Cerebellar nuclear complex (tissue), 1 donor: ENCODE measurements at places on chromosomes 5 and 9.

DNA sequence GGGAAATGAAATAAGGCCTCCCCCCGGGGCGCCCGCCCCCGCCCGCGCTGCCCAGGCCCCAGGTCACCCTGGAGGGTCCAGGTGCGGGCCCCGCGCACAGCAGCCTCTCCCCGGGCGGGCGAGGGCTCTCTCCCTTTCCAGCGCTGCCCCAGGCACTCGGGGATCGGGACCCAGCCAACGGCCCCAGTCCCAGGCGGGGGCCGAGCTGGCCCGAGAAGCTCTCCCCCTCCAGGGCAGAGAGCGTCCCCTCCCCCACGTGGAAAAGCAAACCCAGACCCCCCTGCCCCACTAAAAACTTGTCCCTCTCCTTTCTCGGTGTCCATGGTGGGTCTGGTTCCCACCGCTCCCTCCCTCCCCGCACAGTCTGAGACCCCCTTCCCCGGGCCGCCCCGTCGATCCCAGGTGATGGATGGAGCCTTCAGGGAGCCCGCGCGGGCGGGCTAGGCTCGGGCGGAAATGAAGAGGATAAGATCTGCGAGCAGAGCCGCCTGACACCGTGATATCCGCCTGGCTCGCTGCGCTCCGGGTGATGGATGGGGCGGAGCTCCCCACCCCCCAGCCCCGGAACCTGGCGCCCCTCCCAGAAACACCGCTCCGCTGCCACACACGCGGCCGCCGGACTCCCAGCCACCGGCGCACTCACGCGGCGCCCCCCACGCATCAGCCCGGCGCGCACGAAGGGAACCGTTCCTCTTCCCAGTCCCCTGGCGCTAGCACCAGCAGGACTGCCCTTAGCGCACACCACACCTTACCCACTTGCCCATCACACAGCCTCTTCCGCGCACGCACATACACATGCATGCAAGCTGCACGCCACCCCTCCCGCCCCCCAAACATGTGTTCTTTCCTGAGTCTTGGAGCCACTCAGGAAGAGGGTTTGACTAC is 81.7 kb upstream of the ZBTB43 start:
- DNase-seq: no peak

- DNase-seq: no peak
These were observed 408.8 kb upstream of the ACTBL2 start for GRCh38 chr5:57891443-57891842.

DNA sequence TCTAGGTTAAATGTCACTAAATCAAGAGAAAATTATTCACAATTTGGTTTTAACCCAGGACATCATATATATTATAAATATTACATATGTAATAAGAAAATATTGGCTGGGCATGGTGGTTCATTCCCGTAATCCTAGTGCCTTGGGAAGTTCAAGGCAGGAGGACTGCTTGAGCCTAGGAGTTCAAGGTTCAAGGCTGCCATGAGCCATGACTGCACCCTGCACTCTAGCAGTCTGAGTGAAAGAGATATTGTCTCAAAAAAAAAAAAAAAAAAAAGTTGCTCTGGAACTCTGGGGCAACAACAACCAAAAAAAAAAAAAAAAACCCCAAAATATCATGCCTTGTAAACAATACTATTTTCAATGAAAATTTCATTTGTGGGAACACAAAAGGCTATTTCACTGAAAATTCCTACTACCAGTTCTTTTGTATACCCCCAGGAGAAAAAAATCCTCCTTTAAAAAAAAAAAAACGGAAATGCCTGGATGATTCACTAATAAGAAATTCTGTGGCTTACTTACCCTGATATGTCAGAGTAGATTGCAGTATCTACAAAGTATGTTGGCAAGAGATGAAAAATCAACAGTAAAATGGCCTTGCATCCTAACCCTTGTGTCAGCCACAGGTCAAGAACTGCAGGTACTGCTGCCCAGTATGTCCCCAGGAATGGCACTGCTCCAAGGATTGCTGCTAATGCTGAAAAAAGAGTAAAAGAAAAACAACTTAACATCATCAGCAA is 22.6 kb upstream of the CTNNAL1 start:
- DNase-seq: no peak

GRCh38 chr9:77765781-77766259 is 117.7 kb upstream of the GNA14 start:
- DNase-seq: no peak

GRCh38 chr9:78035383-78035993 is 3.9 kb upstream of the GNAQ start:
- DNase-seq: peak; percentile 62

DNA sequence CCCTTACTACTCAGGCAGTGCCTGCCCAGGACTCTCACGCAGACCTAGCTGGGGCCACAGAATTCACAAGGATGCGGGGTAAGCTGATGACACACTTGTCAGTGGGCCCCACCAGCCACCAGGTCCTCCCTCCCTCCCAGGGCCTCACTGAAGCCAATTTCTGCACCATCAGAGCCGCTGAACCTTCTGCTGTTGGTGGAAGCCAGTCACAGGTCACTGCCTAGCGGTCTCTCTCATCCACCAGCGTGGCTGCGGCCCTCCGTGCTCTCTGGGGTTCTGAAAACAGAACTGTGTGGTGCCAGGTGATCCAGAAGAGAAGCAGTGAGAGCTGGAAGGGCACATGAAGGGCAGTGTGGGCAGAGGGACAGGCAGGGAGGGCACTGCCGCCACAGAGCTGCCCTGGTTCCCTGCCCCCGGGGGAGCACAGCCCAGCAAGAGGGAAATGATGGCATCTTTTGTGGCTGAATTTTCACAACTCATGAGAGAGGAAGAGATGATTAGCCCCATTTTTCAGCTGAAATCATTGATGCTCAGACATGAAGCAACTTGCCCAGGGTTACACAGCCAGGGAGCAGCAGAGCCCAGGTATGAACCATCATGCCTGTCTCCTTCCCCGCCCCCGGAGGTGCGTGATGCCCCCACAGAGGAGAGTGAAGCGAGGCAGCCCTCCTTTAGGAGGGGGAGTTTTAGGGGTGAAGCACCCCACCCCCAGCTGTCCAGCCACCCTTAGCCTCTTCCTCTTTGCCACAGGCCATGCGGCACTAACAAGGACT is 41.4 kb upstream of the CPLX2 start:
- DNase-seq: no peak

GRCh38 chr5:179417016-179417415 is 71.8 kb upstream of the ADAMTS2 start:
- DNase-seq: no peak

- DNase-seq: no peak
These were observed 108.8 kb downstream of the HMHB1 start for GRCh38 chr5:143920772-143921171.

DNA sequence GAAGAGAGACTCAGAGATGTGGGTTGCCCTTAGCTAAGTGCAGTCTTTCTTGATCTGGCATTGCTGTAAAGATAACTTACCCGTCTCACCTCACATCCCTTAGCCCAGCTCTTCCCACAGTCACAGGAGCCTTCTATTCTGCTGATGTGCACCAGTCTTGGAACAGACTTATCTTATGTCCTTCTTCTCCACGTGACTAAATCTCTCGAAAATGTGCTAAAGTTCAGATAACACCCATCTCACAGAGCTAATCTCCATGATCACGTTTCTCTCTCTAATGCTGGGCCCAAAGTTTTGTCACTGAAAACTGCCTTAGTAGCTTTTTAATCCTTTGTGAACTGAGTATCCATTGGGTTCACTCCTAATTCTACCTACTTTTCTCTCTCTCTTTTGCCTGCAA is 16.7 kb downstream of the SLC36A1 start:
- no peak for DNase-seq

DNA sequence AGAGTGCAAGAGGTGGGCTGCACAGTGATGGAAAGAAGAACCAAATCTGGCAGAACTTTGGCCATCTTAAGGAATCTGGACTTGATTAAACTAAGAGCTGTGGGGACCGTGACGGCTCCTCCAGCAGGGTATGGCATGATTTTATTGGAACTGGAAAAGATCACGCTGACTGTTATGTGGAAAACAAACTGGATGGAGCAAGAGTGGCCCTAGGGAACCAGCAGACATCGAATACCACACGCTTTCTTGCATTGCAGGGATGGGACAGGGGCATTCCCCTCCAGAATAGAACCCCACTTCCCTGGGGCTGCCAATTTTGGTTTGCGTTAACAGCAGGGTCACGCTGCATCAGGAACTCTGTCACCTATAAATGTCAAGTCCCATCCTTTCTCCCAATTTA is 38.8 kb downstream of the INSYN2B start:
- no peak for DNase-seq

GRCh38 chr9:98208635-98209034 is 16.2 kb upstream of the CORO2A start:
- no peak for DNase-seq

GRCh38 chr9:36928670-36929349 is 105.3 kb downstream of the PAX5 start:
- no peak for DNase-seq

GRCh38 chr9:83701286-83701685 is 6.5 kb downstream of the UBQLN1 start:
- no peak for DNase-seq

GRCh38 chr5:177997319-177997670 is 1.3 kb upstream of the PROP1 start:
- no peak for DNase-seq

DNA sequence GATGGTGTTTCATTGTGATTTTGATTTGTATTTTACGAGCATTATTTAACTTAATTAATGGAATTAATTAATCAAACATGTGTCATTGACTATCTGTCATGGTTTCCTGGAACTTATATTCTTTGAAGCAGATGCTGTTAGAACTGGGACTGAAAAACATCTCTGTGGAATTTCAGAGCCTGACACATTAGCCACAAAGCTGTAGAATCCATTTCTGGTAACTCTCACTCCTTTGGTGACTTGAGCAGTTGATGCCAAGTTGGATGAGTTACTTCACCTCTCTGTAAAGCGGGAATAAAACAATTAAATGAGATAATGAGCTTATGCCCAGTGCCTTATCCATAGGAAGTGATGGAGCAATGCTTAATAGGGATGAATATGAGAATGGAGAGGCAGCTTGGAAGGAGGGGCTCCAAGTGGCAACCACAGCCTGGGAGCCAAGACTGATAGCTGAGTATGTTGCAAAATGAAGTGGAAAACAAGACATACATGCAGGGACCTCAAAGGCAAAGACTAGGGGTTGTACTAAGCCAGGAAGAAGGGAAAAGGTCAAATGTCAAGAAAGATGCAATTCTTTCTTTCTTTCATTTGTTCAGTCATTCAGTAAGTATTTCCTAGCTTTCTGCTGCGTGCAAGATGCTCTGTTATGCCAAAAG is 23.1 kb upstream of the ADRA1B start:
- DNase-seq: no peak

- DNase-seq: no peak
These were observed 283.1 kb downstream of the SMARCA2 start for GRCh38 chr9:2298217-2298616.

- no peak for DNase-seq
These were observed 64.4 kb downstream of the NUDT12 start for GRCh38 chr5:103498211-103498610.

DNA sequence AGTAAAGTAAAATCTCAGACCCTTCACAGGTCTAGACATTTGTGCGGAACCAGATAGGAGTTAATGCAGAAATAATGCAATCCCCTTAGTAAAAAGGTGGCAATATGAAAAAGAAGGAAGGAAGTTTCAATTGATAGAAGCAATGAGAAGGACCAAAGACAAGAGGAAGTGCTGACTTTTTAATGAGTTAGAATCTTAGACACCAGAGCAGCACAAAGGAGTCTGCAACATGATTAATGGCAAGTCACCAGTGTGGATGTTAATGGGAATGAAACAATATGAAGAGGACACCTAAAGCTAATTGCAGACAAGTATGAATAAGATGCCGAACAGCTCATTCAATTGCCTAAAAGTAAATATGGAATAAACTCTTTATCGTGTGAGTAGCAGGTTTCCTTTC is 50.9 kb downstream of the MEGF9 start:
- no peak for DNase-seq

DNA sequence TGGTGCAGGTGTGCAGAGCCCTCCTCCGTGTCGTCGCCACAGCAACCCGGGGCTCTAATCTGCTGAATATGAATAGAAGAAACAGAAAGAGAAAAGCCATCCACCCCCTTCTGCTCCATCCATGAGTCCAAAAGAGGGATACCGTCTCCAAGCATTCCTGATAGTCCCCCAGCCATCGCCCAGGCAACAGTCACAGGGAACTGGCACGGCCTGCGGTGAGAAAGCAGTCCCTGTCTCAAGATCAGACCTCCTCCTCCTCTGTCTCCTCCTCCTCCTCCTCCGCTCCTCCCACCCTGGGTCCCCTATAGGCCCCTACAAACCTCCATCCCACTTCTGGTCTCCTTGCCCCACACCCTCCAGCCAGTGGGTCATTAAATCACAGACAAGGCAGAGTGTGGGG is 308.1 kb upstream of the MPDZ start:
- DNase-seq: no peak

- DNase-seq: no peak
These were observed 18.3 kb downstream of the MRNIP start for GRCh38 chr5:179840321-179840720.

GRCh38 chr9:123002754-123003153 is 30.7 kb upstream of the GPR21 start:
- no peak for DNase-seq

GRCh38 chr5:74579215-74579614 is 61.3 kb downstream of the ENC1 start:
- no peak for DNase-seq

DNA sequence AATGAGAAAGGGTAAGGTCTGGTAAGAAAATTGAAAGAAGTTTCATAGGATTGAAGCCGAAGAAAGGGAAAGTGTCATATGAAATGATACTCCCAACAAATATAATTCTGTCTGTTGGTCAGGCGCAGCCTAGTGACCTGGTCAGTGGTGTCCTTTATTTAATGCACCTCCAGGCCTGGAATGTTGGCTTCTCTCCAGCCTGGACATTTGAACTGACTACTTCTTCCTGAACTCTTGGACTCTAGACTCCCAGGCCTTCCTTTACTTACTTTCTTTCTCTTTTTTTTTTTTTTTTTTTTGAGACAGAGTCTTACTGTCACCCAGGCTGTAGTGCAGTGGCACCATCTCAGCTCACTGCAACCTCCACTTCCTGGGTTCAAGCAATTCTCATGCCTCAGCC is 1381.5 kb upstream of the WWC1 start:
- DNase-seq: no peak

DNA sequence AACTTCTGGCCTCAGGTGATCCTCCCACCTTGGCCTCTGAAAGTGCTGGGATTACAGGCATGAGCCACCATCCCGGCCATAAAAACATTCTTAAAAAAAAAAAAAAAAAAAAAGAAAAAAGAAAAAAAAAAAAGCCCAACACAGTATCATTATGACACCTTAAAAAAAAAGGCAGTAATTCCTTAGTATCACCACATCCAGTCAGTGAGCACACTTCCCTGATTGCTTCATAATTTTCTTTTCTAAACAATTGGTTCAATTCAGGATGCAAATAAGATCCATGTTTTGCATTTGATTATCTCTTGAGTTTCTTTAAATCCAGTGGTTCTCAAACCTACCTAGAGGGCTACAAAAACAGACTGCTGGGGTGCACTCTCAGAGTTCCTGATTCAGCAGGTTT is 182.5 kb downstream of the CDK5RAP2 start:
- DNase-seq: no peak

DNA sequence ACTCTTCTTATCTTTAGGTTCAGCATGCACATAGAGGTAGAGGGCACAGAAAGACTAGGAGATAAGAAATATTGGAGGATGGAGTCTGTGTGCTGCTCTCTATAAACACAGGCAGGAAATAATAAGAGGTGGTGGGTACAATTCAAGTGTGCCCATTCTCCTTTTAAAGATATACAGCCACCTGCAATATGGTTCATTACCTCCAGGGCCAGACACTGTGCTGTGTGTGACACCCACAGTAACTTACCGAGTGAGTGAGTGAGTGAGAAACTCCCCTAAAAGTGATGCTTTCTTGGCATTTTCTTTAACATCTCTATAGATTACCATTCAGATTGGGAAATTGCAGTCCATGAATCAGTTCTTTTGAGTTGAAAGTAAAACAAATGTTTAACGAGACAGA is 311.8 kb upstream of the KCNN2 start:
- no peak for DNase-seq
